Mesothelial cell of epicardium (in vitro differentiated cells): ENCODE measurements at places on chromosomes 5 and 9. TPM values are rescaled to one million over a fixed set of nuclear protein-coding genes. Genes with fewer than 3 reads are reported as not detected.
A peak's percentile ranks its signal among the peaks of the same experiment; 100 is the strongest.

KIF4B gene
- 0.07 to 0.11 TPM in 2 of 3 replicates, not detected in the other for total RNA-seq

ABCA1 gene
- total RNA-seq, result 35.3 to 39.9 TPM (median 37.3 TPM) in 3 replicates

AOPEP gene
- 56.3 to 63.0 TPM (median 61.4 TPM) in 3 replicates for total RNA-seq

- H3K36me3 ChIP-seq, result no peaks in the 10 kb centered on the region
- H3K27ac ChIP-seq, result no peak overlapping the region
- H3K27me3 ChIP-seq, result peaks cover 9% of the 10 kb centered on the region
- DNase-seq, result no peak
- H3K4me1 ChIP-seq, result no peaks in the 10 kb centered on the region
These were observed 38.2 kb downstream of the ZDHHC11B start for GRCh38 chr5:746258-746761.

GRCh38 chr9:98805506-98806272 is 1.8 kb upstream of the GALNT12 start:
- peaks cover 57% of the 10 kb centered on the region for H3K4me1 ChIP-seq
- H3K27me3 ChIP-seq, result peaks cover 21% of the 10 kb centered on the region
- no peak overlapping the region for H3K27ac ChIP-seq

GRCh38 chr9:91935066-91935749 is 14.8 kb downstream of the ROR2 start:
- peaks cover 36% of the 10 kb centered on the region for H3K36me3 ChIP-seq
- peak overlapping the region; percentile 72 for H3K27ac ChIP-seq
- H3K4me1 ChIP-seq, result peaks cover 30% of the 10 kb centered on the region
- DNase-seq, result no peak
- no peak overlapping the region for H3K4me3 ChIP-seq
- H3K27me3 ChIP-seq, result no peaks in the 10 kb centered on the region

MYO10 gene
- 50.1 to 56.7 TPM (median 51.9 TPM) in 3 replicates for total RNA-seq

- H3K27ac ChIP-seq, result no peak overlapping the region
- no peaks in the 10 kb centered on the region for H3K36me3 ChIP-seq
- peaks cover 28% of the 10 kb centered on the region for H3K27me3 ChIP-seq
- H3K4me3 ChIP-seq, result no peak overlapping the region
- no peak for DNase-seq
- H3K4me1 ChIP-seq, result no peaks in the 10 kb centered on the region
These were observed 10.3 kb downstream of the HK3 start for GRCh38 chr5:176888865-176889165.

DNA sequence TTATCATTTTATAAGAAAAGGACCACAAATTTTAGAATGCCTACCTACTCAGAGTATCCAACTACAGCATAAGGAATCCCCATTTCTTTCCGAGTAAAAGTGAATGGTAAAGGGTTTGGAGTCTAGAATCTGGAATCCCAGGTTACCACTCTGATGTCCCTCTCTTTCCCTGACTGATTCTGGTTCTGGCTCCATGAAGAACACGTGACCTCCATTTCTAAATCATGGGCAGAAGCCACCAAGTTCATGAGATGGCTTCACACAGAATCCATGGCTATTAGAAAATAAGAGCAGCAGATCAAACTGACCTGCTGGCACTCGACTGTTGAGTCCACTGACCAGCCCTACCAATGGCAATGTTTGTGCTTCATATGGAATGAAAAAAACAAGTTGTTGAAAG is 40.7 kb downstream of the PFDN1 start:
- no peaks in the 10 kb centered on the region for H3K27me3 ChIP-seq
- no peak overlapping the region for H3K4me3 ChIP-seq
- no peak for DNase-seq
- H3K27ac ChIP-seq, result peak overlapping the region; percentile 60
- H3K4me1 ChIP-seq, result peaks cover 9% of the 10 kb centered on the region
- peaks cover 32% of the 10 kb centered on the region for H3K36me3 ChIP-seq

DNA sequence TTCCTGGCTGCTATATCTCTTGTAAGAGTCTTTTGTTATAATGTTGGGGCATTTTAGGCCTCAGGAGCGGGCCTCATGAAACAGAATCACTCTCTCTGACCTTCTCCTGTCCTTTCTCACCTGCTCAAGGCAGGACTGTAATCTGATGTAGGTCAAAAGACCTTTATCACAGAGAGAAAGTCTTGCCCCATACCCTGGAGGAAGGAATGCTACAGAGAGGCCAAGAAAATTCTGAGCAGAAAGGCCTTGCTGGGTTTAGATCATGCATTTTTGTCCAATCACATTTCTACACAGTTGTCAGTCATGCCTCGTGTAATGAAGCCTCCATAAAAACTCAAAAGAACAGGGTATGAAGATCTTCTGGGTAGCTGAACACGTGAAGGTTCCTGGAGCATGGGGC is 45.2 kb upstream of the TBC1D2 start:
- H3K27me3 ChIP-seq, result peaks cover 1% of the 10 kb centered on the region
- H3K4me1 ChIP-seq, result no peaks in the 10 kb centered on the region
- no peak for DNase-seq
- no peak overlapping the region for H3K4me3 ChIP-seq
- H3K27ac ChIP-seq, result no peak overlapping the region
